ENCODE measurements at places on chromosomes 13 and 19. TPM values are rescaled to one million over a fixed set of nuclear protein-coding genes. Genes with fewer than 3 reads are reported as not detected.

ZNF260 gene
- total RNA-seq = 11.4 TPM

FXYD3 gene
- 0.83 TPM for total RNA-seq

SYNGR4 gene
- total RNA-seq = not detected

SULT2A1 gene
- not detected for total RNA-seq

GRCh38 chr19:34644991-34645461 is 31.9 kb downstream of the SCGB2B2 start:
- H3K27ac ChIP-seq = no peak overlapping the region
- no peak for DNase-seq
- no peaks in the 10 kb centered on the region for H3K27me3 ChIP-seq
- no peak overlapping the region for H3K4me3 ChIP-seq
- H3K36me3 ChIP-seq = no peaks in the 10 kb centered on the region
- no peaks in the 10 kb centered on the region for H3K4me1 ChIP-seq

DNA sequence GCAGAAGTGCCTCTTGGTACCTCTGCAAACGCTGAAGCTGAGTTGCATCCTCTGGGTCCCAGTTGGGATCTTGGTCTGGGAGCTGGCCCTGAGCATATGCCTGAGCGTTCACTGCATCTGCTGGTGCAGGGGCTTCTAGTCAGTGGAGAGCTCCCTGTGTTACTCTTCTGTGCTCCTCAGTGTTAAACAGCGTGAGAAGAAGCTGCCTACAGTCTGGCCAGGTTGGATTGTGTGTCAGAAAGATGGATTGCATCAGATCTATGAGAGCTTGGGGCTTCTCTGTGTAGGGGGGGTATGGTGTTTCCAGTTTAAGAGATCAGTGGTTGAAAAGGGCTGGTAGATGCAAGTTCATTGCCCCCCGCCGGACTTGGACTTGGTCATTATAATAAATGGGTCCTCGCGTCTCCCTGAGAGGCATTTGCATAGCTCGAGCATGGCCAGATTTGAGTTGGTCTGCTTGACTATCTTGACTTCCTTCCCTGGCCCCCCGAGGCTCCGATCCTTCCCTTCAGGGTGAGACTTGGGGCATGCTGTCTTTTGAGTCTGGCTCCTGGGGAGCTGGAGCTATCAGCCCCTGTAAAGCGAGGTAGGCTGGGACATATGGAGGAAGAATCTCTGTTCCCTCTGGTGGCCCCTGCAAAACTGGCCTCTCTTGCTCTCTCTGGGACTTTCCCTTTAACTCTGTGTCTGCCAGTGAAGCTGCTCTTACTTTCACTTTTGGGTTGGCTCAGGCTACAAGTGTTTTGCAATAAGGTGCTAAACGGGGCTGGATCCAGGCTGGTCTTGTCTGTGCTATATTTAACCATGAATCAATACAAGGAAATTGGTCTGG is 52.9 kb downstream of the OR10H4 start:
- DNase-seq = peak; percentile 90
- H3K4me3 ChIP-seq = peak overlapping the region; percentile 49
- H3K4me1 ChIP-seq = peaks cover 3% of the 10 kb centered on the region
- H3K27ac ChIP-seq = no peak overlapping the region

DNA sequence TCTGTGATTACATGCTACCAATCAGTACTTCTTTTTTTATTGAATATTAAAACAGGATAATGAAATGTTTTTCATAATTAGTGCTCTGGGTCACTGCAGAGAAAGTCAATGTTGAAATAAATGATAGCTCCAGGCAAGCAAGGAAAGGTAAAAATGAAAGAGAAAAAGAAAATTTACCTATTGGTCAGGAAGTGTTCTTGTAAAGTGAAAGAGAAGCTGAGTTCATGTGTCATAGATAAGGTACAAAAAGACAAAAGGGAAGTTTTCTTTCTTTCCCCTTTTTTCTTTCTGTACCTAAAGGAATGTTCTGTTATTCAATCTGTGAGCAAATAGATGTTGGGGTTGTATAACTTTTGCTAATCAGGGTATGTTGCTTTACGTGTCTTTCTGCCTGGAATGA is 197.0 kb downstream of the PCDH9 start:
- DNase-seq = no peak
- H3K27ac ChIP-seq = no peak overlapping the region
- H3K36me3 ChIP-seq = no peaks in the 10 kb centered on the region
- H3K4me3 ChIP-seq = no peak overlapping the region
- no peaks in the 10 kb centered on the region for H3K4me1 ChIP-seq

DNA sequence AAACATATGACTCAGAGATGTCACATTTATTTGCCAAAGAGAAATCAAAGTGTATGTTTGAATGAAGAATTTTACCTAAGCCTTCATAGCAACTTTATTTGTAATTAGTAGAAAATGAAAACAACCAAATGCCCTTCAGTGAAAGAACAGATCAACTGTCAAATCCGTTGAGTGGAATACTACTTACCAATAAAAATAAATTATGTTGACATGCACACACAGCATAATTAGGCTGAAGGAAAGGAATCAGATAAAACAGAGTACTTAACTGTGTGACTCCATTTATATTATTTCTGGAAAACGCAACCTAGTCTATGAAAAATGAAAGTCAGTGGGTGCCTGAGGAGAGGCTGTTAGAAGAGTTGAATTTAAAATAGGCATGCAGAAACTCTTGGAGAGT is 1034.6 kb upstream of the PCDH9 start:
- no peak for DNase-seq
- H3K4me1 ChIP-seq = no peaks in the 10 kb centered on the region
- no peaks in the 10 kb centered on the region for H3K36me3 ChIP-seq
- no peaks in the 10 kb centered on the region for H3K27me3 ChIP-seq
- H3K27ac ChIP-seq = no peak overlapping the region

- DNase-seq = no peak
- no peaks in the 10 kb centered on the region for H3K4me1 ChIP-seq
- H3K27ac ChIP-seq = no peak overlapping the region
- H3K4me3 ChIP-seq = no peak overlapping the region
Measured at GRCh38 chr19:33667141-33667650, 45.4 kb downstream of the CHST8 start.

DNA sequence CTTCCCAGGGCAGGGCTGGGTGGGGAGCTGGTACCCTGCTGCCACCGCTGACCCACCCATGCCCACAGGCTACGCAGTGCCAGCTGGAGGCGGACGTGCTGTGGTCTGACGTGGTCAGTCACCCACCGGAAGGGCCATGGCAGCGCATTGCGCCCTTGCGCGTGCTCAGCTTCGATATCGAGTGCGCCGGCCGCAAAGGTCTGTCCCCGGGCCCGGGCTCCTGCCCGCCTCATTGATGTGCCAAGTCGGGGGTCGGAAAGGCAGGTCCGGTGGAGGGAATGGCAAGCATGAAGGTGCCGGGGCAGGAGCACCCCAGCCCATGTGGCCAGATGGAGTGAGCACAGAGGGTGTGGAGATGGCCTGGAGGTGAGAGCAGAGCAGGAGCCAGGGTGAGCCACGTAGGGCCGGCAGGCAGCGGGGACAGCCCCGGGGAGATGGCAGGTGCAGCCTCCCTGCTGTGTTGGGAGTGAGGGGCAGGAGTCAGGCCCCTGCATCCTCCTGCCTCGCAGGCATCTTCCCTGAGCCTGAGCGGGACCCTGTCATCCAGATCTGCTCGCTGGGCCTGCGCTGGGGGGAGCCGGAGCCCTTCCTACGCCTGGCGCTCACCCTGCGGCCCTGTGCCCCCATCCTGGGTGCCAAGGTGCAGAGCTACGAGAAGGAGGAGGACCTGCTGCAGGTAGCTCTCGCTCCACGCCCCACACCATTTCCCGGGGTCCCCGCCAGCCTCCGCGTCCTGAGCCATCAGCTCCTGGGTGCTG is 16.0 kb upstream of the SPIB start:
- H3K27me3 ChIP-seq = no peaks in the 10 kb centered on the region
- no peaks in the 10 kb centered on the region for H3K4me1 ChIP-seq
- H3K4me3 ChIP-seq = no peak overlapping the region
- DNase-seq = no peak
- H3K36me3 ChIP-seq = peaks cover 53% of the 10 kb centered on the region

DNA sequence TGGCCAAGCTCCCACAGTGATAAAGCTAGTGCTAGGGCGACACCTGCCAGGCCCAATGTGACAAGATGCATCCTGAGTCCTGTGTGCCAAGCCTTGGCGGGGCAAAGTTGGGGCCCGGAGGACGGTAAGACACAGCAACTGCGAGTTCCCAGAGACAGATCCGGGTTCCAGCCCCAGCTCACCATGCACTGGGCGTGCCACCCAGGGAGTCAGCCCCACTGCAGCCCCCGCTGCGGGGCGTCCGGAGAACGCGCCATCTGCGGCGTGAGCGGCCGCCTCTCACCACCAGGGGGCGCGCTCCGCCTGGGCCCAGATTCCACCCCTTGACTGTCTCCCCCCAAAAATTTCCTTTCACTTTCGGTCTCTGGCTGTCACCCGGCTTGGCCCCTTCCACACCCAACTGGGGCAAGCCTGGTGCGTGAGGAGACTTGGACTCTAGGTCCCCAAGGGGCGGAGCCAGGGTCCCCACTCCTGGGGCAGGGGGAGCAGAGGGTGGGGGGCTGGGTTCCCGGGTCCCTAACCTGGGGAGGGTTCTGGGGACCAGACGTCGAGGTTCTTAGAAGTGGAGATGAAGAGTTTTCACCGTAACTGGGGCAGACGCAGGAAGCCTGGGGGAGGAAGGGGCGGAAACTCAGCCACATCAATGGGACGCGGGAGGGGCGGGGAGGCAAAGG is at the start of gene FLT3LG:
Gene FLT3LG, plus strand, starts transcription at position 348 of the 674 bp plus-strand sequence. CDS start 425 bp downstream, outside the sequence.
- peak within 1 kb of the TSS; percentile 62 for H3K4me3 ChIP-seq
- peaks cover 30% of the 10 kb centered on the region for H3K4me1 ChIP-seq
- H3K36me3 ChIP-seq = no peaks in the 10 kb centered on the region
- peak; percentile 94 for DNase-seq

All from esophagus muscularis mucosa (tissue), 4 donors.